ENCODE measurements at places on chromosomes 12 and 14. TPM values are rescaled to one million over a fixed set of nuclear protein-coding genes. Genes with fewer than 3 reads are reported as not detected.
A peak's percentile ranks its signal among the peaks of the same experiment; 100 is the strongest.

DNA sequence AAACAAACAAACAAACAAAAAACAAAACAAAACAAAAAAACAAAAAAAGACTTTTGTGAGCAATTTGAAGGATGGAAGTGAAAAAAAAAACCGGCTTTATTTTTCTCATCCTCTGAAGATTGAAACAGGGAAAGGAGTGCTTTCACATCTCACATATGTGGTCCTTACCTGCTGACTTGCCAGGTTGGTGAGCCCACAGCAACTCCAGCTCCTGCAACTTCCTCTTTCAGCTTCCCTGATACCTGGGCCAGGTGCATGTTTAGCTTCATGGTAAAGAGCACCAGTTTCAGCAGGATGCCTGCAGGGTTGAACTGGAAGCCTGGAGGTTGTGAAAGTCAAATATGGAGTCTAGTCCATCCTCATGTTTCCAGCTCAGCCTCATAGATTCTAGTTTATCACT, 221.2 kb upstream of the OTX2 start:
- DNase-seq, result no peak
- H3K36me3 ChIP-seq, result no peaks in the 10 kb centered on the region
- H3K4me3 ChIP-seq, result no peak overlapping the region
- no peaks in the 10 kb centered on the region for H3K27me3 ChIP-seq
- H3K4me1 ChIP-seq, result no peaks in the 10 kb centered on the region

DNA sequence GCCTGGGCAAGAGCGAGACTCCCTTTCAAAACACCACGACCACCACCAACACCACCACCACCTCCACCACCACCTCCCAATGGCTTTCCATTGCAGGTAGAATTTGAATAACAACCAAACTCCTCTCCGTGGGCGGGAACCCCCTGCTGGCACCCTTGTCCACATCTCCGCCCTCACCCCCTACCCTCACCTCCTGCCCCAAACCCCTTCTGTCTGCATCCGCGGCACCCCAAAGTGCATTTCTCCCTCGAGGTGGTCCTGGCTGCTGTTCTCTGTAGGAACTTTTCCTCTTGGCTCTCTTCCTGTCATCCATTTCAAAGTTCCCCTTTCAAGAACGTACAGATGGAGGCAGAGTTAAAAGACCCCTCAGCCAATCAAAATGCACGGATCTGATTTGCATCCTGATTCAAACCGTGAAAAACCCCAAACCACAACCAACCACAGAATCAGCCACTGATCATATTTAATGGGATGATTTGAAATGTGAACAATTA, 3.8 kb downstream of the SDSL start:
- DNase-seq, result no peak
- peaks cover 22% of the 10 kb centered on the region for H3K4me1 ChIP-seq
- no peaks in the 10 kb centered on the region for H3K27me3 ChIP-seq
- no peak overlapping the region for H3K27ac ChIP-seq

DNA sequence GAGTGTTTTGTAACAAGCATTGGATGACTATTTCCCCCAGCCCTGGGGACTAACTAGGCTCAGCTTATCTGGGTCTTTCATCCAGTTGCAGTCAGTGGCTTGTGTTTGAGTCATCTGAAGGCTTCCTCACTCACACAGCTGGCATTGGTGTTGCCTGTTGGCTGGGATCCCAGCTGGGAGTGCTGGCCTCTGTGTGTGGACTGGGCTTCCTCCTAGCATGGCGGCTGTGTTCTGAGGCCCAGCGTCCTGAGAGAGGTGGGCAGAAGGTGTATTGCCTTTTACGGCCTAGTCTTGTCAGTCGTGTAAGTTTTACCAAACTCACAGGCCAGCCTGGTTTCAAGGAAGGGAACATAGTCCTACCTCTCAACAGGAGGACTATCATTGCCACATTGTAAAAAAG, 28.3 kb upstream of the PPP2R5C start:
- H3K4me3 ChIP-seq, result no peak overlapping the region
- no peak for DNase-seq
- H3K27me3 ChIP-seq, result no peaks in the 10 kb centered on the region
- no peaks in the 10 kb centered on the region for H3K36me3 ChIP-seq
- H3K4me1 ChIP-seq, result peaks cover 11% of the 10 kb centered on the region

GRCh38 chr14:68247274-68247673, 427.7 kb downstream of the RAD51B start:
- H3K36me3 ChIP-seq, result no peaks in the 10 kb centered on the region
- H3K27ac ChIP-seq, result peak overlapping the region; percentile 79
- DNase-seq, result no peak
- H3K4me3 ChIP-seq, result no peak overlapping the region
- H3K27me3 ChIP-seq, result no peaks in the 10 kb centered on the region
- H3K4me1 ChIP-seq, result peaks cover 56% of the 10 kb centered on the region

DNA sequence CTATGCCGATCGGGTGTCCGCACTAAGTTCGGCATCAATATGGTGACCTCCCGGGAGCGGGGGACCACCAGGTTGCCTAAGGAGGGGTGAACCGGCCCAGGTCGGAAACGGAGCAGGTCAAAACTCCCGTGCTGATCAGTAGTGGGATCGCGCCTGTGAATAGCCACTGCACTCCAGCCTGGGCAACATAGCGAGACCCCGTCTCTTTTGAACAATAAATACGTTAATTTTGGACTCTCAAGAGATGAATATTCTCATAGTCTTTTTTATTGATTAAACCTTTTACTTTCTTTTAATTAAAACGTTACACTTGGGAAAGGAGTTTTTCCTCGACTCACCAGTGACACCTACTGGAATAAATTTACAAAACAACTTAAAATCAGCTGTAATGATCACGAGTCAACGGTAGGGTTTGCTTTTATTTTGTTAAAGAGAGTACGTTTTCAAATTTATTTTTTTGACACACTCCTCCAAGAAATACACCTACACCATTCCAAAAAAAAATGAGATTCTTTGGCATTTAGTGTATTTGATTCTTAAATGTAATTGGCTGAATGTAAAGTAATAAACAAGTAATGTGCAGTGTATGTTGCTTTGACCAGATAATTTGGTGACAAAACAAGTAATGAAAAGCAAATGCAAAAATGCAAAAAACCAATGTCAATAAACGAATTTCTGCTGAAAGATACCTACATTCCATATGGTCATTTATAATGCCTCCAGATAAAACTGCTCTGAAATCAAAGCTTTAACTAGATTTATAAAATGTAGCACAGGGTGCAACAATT, 687 bp upstream of the RPS29 start:
- H3K27me3 ChIP-seq, result no peaks in the 10 kb centered on the region
- peak overlapping the region; percentile 81 for H3K4me3 ChIP-seq
- H3K36me3 ChIP-seq, result peaks cover 12% of the 10 kb centered on the region
- H3K27ac ChIP-seq, result peak overlapping the region; percentile 95

DNA sequence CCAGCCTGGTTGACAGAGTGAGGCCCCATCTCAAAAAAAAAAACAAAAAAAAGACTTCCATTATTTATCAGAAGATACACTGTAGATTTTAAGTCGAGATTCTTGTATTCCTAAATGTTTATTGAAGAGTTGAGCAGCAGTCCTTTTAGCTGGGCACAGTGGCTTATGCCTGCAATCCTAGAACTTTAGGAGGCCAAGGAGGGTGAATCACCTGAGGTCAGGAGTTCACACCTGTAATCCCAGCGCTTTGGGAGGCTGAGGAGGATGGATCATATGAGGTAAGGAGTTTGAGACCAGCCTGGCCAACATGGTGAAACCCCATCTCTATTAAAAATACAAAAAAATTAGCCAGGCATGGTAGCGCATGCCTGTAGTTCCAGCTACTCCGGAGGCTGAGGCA, 57.6 kb downstream of the HEATR5A start:
- H3K27ac ChIP-seq, result no peak overlapping the region
- no peak overlapping the region for H3K4me3 ChIP-seq
- H3K27me3 ChIP-seq, result no peaks in the 10 kb centered on the region
- H3K4me1 ChIP-seq, result no peaks in the 10 kb centered on the region
- DNase-seq, result no peak

- no peak overlapping the region for H3K4me3 ChIP-seq
- no peaks in the 10 kb centered on the region for H3K36me3 ChIP-seq
- DNase-seq, result no peak
- no peak overlapping the region for H3K27ac ChIP-seq
Measured at GRCh38 chr14:72855913-72856312, 38.0 kb downstream of the DPF3 start.

DNA sequence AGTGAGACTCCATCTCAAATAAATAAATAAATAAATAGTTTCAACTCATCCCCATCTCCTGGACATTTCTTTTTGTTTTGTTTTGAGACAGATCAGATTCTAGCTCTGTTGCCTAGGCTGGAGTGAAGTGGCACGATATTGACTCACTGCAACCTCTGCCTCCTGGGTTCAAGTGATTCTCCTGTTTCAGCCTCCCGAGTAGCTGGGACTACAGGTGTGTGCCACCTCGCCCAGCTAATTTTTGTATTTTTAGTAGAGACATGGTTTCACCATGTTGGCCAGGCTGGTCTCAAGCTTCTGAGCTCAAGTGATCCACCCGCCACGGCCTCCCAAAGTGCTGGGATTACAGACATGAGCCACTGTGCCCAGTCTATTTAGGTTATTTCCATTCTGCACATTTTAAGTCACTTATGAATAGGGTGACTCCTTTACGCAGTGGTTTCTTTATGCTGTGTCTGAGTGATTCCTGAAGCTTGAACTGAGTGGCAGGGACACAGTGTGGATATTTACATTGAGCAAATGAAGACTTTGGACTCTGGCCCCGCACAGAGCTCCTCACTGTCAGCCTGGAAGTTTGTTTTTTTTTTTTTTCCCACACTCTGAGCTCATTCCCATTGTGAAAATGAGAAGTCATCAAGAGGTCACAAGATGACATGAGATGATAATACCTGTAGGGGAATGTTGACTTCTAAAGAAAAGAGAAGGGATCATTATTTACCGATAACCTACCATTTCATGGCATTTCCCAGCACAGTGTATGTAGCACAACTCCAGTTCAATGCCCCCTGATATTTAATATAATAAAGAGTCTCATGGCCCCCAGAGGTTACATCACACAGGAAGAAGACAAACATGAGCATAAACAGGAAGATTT, 72.6 kb downstream of the TBX3 start:
- H3K27ac ChIP-seq, result no peak overlapping the region
- H3K4me3 ChIP-seq, result no peak overlapping the region
- no peaks in the 10 kb centered on the region for H3K36me3 ChIP-seq
- H3K4me1 ChIP-seq, result no peaks in the 10 kb centered on the region

DNA sequence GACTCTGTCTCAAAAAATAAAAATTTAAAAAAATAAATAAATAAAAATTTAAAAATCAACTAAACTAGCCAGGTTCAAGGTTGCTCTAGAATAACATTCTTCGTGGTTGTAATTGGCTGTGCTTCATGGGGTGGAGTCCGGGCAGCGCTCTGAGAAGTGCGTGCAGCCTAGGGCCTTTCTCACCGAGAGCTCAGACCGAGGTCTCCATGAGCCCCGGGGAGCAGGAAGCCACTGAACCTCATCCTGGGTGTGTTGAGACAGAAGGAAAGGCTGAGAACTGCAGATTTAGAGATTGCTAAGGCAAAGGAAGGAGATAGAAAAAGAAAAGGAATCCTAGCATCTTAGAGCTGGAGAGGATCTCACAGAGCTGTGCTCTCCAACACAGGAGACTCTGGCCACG, 14.7 kb downstream of the P2RX4 start:
- no peaks in the 10 kb centered on the region for H3K27me3 ChIP-seq
- no peak overlapping the region for H3K27ac ChIP-seq
- H3K4me3 ChIP-seq, result no peak overlapping the region
- H3K4me1 ChIP-seq, result no peaks in the 10 kb centered on the region

DNA sequence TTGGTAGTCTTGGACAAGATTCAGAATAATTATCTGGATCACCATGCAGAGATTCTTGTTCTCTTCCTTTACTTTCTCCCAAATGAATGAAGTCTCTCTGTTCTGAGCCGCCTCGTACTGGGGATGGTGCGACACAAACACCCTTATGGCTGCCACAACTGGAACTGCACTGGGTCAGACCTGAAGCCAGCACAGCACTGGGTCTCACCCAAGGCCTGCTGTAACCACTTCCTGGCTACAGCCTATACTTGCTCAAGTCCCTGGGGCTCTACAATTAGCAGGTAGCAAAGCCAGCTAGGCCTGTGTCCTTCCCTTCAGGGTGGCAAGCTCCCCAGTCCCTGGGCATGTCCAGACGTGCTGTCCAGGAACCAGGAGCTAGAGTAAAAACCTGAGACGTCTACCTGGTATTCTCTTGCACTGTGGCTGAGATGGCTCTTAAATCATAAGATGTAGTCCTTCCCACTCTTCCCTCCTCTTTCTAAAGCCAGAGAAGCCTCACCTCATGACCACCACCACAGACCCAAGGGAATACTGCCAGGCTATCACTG, 27.6 kb downstream of the IFNG start:
- no peaks in the 10 kb centered on the region for H3K27me3 ChIP-seq
- no peaks in the 10 kb centered on the region for H3K36me3 ChIP-seq
- no peak overlapping the region for H3K4me3 ChIP-seq
- H3K4me1 ChIP-seq, result no peaks in the 10 kb centered on the region

- H3K36me3 ChIP-seq, result no peaks in the 10 kb centered on the region
- H3K4me1 ChIP-seq, result no peaks in the 10 kb centered on the region
- no peak overlapping the region for H3K27ac ChIP-seq
- no peak for DNase-seq
- H3K27me3 ChIP-seq, result no peaks in the 10 kb centered on the region
- no peak overlapping the region for H3K4me3 ChIP-seq
Measured at GRCh38 chr14:85687456-85687855, 157.5 kb downstream of the FLRT2 start.

DNA sequence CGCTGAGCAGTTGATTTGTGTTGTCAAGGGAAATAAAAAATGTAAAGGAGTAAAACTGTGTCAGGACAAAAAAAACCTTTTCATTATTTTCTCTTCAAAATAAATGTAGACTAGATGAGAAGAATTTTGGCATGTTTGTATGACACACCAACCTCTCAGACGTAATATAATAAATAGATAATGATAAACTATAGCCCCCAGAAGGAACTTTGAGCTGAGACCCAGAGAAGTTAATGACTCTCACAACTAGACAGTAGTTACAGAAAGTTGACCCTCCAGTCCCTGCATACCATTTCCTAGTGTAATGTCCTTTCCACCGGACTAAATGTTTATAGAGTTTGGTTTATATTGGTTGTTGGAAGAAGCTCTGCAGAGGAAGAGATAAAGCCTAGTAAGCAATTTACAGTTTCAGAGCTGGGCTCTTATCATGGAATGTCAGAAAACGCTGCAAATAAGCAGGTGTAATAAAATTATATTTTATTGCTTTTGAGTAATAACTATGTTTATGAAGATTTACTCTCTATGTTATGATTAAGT, 97.3 kb downstream of the TRHDE start:
- no peaks in the 10 kb centered on the region for H3K36me3 ChIP-seq
- no peak overlapping the region for H3K27ac ChIP-seq
- no peak for DNase-seq
- H3K27me3 ChIP-seq, result no peaks in the 10 kb centered on the region

GRCh38 chr12:108702595-108703320, 28.6 kb downstream of the CORO1C start:
- peaks cover 7% of the 10 kb centered on the region for H3K36me3 ChIP-seq
- DNase-seq, result no peak
- peaks cover 29% of the 10 kb centered on the region for H3K4me1 ChIP-seq
- no peaks in the 10 kb centered on the region for H3K27me3 ChIP-seq
- no peak overlapping the region for H3K4me3 ChIP-seq

The HCAR1 gene
- total RNA-seq, result 0.33 TPM

The RNASE7 gene
- total RNA-seq, result not detected

The LMO3 gene
- total RNA-seq, result 100 TPM

The ZDHHC22 gene
- not detected for total RNA-seq

The CLEC2A gene
- not detected for total RNA-seq

The PLA2G1B gene
- 412 TPM for total RNA-seq

The ADAM21 gene
- total RNA-seq, result not detected

The KCNC2 gene
- total RNA-seq, result not detected

The PAPLN gene
- 62.9 TPM for total RNA-seq

The KRT3 gene
- total RNA-seq, result not detected

The RPGRIP1 gene
- 1.0 TPM for total RNA-seq

The TAS2R8 gene
- not detected for total RNA-seq

The PLEK2 gene
- 3.8 TPM for total RNA-seq

Data from upper lobe of left lung (tissue), 6 donors.